ENCODE measurements at places on chromosomes 5 and 9. TPM values are rescaled to one million over a fixed set of nuclear protein-coding genes. Genes with fewer than 3 reads are reported as not detected.

- no peak overlapping the region for H3K4me3 ChIP-seq
- no peak for DNase-seq
- no peaks in the 10 kb centered on the region for H3K36me3 ChIP-seq
- peaks cover 4% of the 10 kb centered on the region for H3K4me1 ChIP-seq
- H3K27me3 ChIP-seq: peaks cover 32% of the 10 kb centered on the region
These were observed 21.5 kb upstream of the NEUROG1 start for GRCh38 chr5:135557076-135557838.

DNA sequence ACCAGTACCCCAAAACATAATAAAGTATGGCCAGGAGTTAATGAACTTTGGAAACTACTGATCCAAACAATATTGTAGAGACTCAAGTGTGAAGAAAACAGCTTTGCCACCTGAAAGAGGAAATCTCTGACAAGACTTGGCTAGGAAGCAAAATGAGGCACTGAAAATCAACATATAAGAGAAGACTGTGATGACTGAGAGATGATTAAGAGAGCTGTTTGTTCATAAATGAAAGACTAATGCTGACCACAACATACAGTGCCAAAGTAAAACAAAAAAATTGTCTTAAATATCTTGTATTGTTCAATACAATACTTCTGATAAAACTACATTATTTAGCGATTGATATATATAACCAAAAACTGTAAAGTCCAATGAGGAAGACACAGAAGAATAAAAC, 7.2 kb downstream of the RC3H2 start:
- no peak overlapping the region for H3K4me3 ChIP-seq
- DNase-seq: no peak
- no peaks in the 10 kb centered on the region for H3K27me3 ChIP-seq
- H3K36me3 ChIP-seq: peaks cover 9% of the 10 kb centered on the region

DNA sequence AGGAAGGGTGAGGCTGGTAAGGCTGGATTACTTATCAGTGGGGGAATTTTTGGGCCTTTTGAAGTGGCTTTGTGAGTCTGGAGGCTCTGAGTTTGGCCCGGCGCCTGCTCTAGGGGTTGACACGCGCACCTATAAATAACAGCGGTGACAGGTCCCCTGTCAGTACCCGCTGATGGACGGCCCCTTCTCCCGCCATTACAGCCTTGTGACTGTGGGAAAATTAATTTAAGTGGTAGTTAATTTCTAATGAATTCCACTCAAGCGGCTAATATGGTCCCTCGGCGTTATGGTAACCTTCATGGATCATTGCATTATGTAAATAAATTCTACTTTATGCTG, 16.5 kb downstream of the MRPL36 start:
- DNase-seq: no peak
- no peak overlapping the region for H3K27ac ChIP-seq
- H3K4me3 ChIP-seq: no peak overlapping the region
- H3K36me3 ChIP-seq: no peaks in the 10 kb centered on the region

DNA sequence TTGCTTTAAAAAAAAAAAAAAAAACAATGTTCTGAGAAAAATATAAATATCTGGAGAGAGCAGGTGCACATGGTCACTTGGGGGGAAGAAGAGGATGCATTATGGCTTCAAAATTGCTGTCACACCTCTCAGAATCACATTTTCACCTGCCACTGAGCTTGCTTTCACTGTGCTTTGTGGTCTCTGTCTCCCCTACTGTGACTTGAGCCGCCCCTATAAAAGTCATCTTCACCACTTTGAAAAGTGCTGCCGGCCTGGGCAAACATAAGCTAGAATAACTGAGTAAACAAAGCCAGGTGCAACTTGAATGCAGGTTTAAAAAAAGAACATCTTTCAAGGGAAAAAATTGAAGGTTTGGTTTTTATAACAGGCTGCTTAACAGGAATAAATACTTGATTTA, 368.1 kb upstream of the GRIA1 start:
- DNase-seq: no peak
- no peak overlapping the region for H3K4me3 ChIP-seq
- H3K4me1 ChIP-seq: no peaks in the 10 kb centered on the region

- H3K36me3 ChIP-seq: no peaks in the 10 kb centered on the region
- no peaks in the 10 kb centered on the region for H3K4me1 ChIP-seq
- H3K4me3 ChIP-seq: no peak overlapping the region
These were observed 15.1 kb downstream of the SNCAIP start for GRCh38 chr5:122327110-122327509.

DNA sequence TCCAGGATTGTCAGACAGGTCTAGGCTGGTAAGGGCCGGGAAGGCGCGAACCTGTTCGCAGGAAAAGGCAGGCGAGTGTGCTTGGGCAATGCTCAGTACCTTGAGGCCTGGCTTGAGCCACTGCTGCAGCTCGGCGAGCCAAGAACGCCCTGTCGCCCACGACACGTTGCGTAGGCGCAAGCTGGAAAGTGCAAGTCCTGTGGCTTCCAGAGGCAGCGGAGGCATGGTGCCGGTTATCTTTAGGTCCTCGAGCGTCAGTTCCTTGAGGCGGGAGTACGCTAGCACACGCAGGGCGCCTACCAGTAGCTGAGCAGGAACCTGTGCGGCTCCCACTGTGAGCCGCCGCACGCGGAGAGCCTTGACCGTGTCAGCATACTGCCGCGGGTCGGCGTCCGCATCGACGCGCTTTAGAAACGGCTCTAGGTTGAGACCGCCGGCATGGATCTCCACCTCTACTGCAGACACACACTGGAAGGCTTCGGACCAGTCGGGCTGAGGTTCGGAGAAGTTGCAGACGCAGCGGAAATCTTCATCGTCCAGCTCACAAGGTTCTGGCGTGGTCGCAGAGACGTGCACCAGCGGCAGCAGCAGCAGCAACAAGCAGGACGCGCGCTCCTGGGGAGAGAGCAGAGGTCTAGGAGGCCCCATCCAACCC, 482 bp downstream of the CD14 start:
- H3K4me1 ChIP-seq: peaks cover 27% of the 10 kb centered on the region
- peaks cover 9% of the 10 kb centered on the region for H3K27me3 ChIP-seq
- no peaks in the 10 kb centered on the region for H3K36me3 ChIP-seq

DNA sequence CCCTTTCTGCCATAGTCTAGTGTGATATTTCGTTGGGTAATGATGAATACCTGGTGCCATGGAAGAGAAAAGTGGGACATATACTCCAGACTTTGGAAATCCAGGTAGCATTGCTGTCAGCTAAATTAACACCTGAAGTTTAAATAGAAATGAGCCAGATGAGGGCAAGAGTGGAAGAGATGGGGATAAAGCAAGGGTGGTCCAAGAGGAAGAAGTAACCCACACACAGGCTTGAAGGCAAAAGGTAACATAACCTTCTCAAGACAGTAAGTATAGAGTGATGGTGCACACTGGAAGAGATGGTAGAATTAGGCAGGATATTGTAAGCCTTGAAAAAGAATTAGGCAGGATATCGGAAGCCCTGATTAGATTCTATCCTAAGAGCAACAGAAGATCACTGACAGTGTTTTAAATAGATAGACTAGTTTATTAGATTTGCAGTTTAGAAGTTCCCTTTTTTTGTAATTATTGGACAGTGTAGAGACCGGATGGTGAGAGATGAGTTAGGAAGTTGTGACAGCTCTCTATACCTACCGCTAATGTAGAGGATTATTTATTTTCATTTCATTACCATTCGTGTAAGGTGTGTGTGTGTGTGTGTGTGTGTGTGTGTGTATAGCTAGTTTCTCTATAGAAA, 16.8 kb downstream of the ANXA1 start:
- H3K36me3 ChIP-seq: peaks cover 16% of the 10 kb centered on the region
- H3K4me1 ChIP-seq: peaks cover 13% of the 10 kb centered on the region
- no peak overlapping the region for H3K27ac ChIP-seq
- no peak overlapping the region for H3K4me3 ChIP-seq

DNA sequence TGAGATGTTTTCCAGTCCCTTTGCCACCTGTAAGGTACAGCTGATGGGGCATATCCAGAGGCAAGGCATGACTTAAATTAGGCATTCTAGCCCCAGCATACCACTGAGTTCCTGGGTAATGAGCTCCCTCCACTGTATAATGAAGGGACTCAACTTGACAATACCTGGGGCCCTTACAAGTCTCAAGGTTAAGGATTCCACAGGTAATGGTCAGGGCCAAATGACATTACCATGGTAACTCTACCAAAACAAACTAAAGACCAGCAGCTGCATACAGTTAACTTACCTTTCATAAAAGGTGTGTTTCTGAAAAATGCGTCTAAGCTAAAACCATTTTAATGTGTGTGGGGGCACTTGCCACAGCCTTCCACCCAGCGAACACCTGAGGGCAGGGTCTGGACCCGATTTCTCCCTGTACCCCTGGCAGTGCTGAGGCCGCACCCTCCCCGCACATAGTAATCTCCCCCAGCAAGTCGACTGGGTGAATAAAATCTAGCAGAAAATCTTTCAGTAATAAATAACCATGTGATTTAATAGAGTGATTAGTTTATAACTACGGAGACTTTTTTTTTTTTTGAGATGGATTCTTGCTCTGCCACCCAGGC, 24.2 kb downstream of the CCDC69 start:
- H3K4me1 ChIP-seq: peaks cover 42% of the 10 kb centered on the region
- no peak for DNase-seq
- H3K27me3 ChIP-seq: no peaks in the 10 kb centered on the region
- peaks cover 15% of the 10 kb centered on the region for H3K36me3 ChIP-seq

DNA sequence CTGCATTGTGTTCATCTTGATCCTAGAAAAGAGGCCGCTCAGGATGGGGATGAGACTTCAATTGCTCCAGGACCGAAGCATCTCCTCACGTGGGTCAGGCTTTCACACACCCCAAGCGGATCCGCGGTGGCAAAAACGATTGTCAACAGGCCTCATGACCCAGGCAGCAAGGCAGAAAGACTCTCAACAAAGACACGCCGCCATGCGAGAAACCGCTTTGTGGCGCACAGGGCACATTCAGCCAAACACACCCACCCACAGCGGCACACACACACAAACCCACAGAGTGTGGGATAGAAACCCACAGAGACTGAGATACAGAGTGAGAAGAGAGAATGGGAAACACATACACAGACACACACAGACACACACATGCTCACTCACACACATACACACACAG, 483.4 kb downstream of the SPATA31A7 start:
- H3K27me3 ChIP-seq: no peaks in the 10 kb centered on the region
- DNase-seq: no peak
- H3K4me1 ChIP-seq: peaks cover 8% of the 10 kb centered on the region

DNA sequence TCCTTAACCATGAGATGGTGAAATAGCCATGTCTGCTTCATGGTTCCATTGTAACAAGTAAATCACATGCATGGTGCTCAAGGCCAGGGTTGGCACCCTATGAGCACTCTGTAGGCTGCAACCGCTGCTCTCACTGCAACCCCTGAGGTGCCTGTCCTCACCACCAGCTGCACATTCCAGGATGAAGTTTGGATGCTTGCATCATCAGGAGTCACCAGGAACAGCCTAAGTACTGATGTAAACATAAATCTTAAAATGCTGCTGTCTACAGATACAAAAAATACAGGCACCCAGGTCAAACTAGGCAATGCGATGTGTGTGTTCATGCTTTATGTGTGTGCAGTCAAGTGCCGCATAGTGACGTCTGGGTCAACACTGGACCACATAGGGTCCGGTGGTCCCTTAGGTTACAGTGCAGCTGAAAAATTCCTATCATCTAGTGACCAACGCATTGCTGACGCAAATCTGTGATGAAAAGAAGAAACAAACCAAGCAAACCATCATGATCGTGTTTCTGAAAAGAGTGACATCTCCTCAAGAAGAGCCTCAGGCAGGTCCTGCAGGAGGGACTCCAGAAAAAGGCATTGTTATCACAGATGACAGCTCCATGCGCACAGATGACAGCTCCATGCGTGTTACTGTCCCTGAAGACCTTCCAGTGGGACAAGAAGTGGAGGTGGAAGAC, 234.8 kb downstream of the AUH start:
- no peak for DNase-seq
- peaks cover 21% of the 10 kb centered on the region for H3K4me1 ChIP-seq
- H3K27ac ChIP-seq: no peak overlapping the region

DNA sequence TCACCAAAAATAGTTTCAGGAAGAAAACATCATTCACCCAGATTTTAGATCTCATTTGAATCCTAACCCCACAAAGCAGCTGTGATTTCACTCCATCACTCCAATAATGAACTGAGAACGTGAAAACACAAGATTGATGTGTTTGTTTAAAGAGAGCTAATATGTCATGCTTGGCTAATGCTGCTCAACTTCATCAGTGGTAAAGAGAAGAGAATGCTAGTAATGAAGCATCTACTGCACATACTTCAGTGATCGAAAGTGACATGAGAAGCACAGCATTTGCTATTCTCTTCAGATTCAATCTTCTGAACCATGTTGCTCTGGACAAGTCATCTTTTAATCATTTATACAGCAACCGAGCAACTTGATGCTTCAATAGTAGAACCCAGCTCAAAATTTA, 874.7 kb downstream of the EFNA5 start:
- H3K4me1 ChIP-seq: no peaks in the 10 kb centered on the region
- H3K27ac ChIP-seq: no peak overlapping the region
- no peak overlapping the region for H3K4me3 ChIP-seq
- no peaks in the 10 kb centered on the region for H3K36me3 ChIP-seq
- H3K27me3 ChIP-seq: no peaks in the 10 kb centered on the region

- H3K36me3 ChIP-seq: no peaks in the 10 kb centered on the region
- H3K27ac ChIP-seq: no peak overlapping the region
- H3K4me3 ChIP-seq: no peak overlapping the region
- H3K27me3 ChIP-seq: peaks cover 8% of the 10 kb centered on the region
- DNase-seq: no peak
These were observed 69.2 kb upstream of the PPP1R26 start for GRCh38 chr9:135410421-135410820.

DNA sequence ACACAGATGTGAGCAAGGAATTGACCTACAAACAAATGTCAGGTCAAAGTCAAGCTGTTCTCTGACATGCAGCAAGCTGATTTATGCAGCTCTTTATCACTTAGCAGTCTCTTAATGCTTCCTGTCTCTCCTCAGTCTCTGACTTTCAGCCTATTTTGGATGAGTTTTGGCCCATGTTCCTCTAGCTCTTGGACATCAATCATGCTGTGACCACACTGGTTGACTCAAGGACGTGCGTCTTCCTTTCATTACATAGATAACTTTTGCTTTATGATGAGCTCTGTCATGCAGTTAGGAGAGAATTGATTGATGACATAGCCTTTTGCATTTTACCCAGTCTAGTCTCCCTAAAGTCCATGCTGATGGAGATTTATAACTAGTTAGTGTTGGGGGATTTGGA, 9.4 kb upstream of the REEP5 start:
- no peaks in the 10 kb centered on the region for H3K36me3 ChIP-seq
- no peak for DNase-seq
- peaks cover 39% of the 10 kb centered on the region for H3K4me1 ChIP-seq
- H3K27me3 ChIP-seq: no peaks in the 10 kb centered on the region
- no peak overlapping the region for H3K27ac ChIP-seq
- no peak overlapping the region for H3K4me3 ChIP-seq

- no peaks in the 10 kb centered on the region for H3K36me3 ChIP-seq
- peaks cover 2% of the 10 kb centered on the region for H3K27me3 ChIP-seq
- H3K27ac ChIP-seq: no peak overlapping the region
- no peaks in the 10 kb centered on the region for H3K4me1 ChIP-seq
These were observed 199.2 kb upstream of the GDNF start for GRCh38 chr5:38039091-38039490.

Gene NUP155
- total RNA-seq: 79.2 TPM

Gene DUSP1
- total RNA-seq: 7.3 TPM

Gene DRD1
- not detected for total RNA-seq

Gene TMEM267
- 23.5 TPM for total RNA-seq

Gene GFPT2
- 0.33 TPM for total RNA-seq

Gene SHOC1
- not detected for total RNA-seq

Gene EXD3
- 12.7 TPM for total RNA-seq

Gene OTP
- not detected for total RNA-seq

Gene TNFSF15
- total RNA-seq: 0.74 TPM
